ENCODE measurements at places on chromosomes 16 and 17. TPM values are rescaled to one million over a fixed set of nuclear protein-coding genes. Genes with fewer than 3 reads are reported as not detected.
A peak's percentile ranks its signal among the peaks of the same experiment; 100 is the strongest.

GRCh38 chr16:83717814-83718213 lies 90.0 kb upstream of the HSBP1 start:
- H3K4me3 ChIP-seq: no peak overlapping the region
- H3K36me3 ChIP-seq: no peaks in the 10 kb centered on the region
- H3K27me3 ChIP-seq: no peaks in the 10 kb centered on the region
- DNase-seq: peak; percentile 70

Gene PPM1E
- 1.1 TPM for total RNA-seq

Gene CACNG1
- total RNA-seq: 112 TPM

GRCh38 chr16:68756239-68756915 lies 19.3 kb downstream of the CDH1 start:
- no peaks in the 10 kb centered on the region for H3K36me3 ChIP-seq
- H3K27ac ChIP-seq: no peak overlapping the region
- peaks cover 2% of the 10 kb centered on the region for H3K27me3 ChIP-seq
- no peak for DNase-seq
- no peak overlapping the region for H3K4me3 ChIP-seq

GRCh38 chr17:7111784-7112509 lies 2.7 kb downstream of the ASGR2 start:
- no peaks in the 10 kb centered on the region for H3K36me3 ChIP-seq
- no peaks in the 10 kb centered on the region for H3K27me3 ChIP-seq
- no peak overlapping the region for H3K27ac ChIP-seq
- peaks cover 2% of the 10 kb centered on the region for H3K4me1 ChIP-seq
- H3K4me3 ChIP-seq: no peak overlapping the region

- H3K27ac ChIP-seq: peak overlapping the region; percentile 96
- H3K4me1 ChIP-seq: peaks cover 75% of the 10 kb centered on the region
- peak; percentile 76 for DNase-seq
Measured at GRCh38 chr17:39196808-39197291, 619 bp downstream of the CACNB1 start.

- H3K36me3 ChIP-seq: no peaks in the 10 kb centered on the region
- no peak overlapping the region for H3K27ac ChIP-seq
- DNase-seq: peak; percentile 83
- H3K4me1 ChIP-seq: no peaks in the 10 kb centered on the region
Measured at GRCh38 chr16:82456683-82457082, 170.1 kb upstream of the CDH13 start.

Gene HOXB1
- total RNA-seq: not detected

DNA sequence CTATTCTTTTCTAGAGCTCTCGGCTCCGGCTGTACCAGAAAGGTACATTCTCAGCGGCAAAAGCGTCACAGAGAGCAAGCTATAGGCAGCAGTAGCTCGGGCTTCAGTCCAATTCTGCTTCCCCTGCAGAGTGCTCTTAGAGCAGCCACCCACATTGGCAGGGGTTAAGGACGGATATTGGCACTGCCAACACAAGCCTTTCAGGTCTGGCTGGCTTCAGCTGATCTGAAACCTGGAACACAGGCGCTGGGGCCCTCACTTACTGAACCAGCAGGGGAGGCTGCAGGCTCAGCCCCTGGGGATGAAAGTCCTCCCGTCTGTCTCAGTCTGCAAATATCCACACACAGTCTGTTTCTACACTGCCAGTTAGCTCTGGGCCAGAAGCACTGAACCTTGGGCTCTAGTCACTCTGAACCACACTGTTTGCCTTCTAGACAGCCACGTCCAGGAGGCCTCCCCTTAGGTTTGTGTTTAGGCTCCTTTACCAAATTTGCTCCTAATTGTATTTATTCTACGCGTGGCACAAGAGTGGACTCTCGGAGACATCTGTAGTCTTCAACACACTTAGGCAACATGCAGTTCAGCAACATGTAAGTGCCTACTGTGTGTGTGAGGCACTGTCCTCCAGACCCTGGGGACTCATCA lies 40.1 kb downstream of the HIC1 start:
- peak; percentile 74 for DNase-seq
- no peak overlapping the region for H3K4me3 ChIP-seq
- no peaks in the 10 kb centered on the region for H3K27me3 ChIP-seq
- H3K4me1 ChIP-seq: peaks cover 29% of the 10 kb centered on the region
- H3K36me3 ChIP-seq: peaks cover 3% of the 10 kb centered on the region
- peak overlapping the region; percentile 3 for H3K27ac ChIP-seq

- peaks cover 17% of the 10 kb centered on the region for H3K4me1 ChIP-seq
- peaks cover 8% of the 10 kb centered on the region for H3K27me3 ChIP-seq
- no peak for DNase-seq
- no peak overlapping the region for H3K4me3 ChIP-seq
Measured at GRCh38 chr16:73485880-73486279, 438.0 kb upstream of the ZFHX3 start.

Gene ACAP1
- total RNA-seq: 12.1 TPM

GRCh38 chr17:63222655-63223054 lies 223.5 kb downstream of the CYB561 start:
- H3K27ac ChIP-seq: no peak overlapping the region
- peak; percentile 7 for DNase-seq
- peaks cover 6% of the 10 kb centered on the region for H3K36me3 ChIP-seq
- H3K27me3 ChIP-seq: no peaks in the 10 kb centered on the region

DNA sequence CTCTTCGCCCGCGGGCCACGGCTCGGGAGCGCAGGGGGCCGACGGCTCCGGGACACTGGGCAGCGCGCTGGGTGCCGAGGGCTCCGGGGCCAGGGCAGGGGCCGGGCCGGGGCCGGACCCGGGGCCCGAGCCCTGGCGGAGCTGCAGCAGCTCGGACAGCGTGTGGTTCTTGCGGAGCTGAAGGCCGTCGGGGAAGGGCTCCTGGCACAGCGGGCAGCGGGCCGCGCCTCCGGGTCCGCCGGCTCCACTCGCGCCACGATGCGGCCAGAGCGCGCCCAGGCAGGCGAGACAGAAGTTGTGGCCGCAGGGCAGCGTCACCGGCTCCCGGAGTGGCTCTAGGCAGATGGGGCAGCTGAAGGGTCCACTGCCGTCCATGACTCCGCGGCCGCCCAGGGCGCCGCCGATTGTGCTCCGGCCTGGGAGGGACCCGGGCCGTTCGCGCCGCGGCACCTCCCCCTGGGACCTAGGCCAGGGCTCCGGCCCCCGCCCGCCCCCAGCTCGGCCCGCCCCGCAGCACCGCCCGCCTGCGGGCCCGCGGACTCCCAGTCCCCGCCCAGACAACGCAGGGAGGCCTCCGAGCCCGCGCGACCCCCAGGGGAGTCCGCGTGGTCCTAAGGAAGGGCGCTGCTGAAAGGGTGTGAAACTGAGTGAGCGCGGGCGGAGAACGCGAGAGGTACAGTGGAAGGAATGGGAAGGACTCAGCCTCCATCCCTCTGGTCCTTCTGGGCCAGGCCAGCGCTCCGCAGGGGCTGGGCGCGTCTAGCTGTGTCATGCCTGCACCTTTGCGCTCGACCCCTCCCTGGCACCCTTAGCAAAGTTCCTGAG lies at the start of gene TRIM47:
Gene TRIM47 (minus strand): TSS at position 408 of the 825 bp plus-strand sequence. CDS start 33 bp downstream, at position 375.
- no peaks in the 10 kb centered on the region for H3K27me3 ChIP-seq
- H3K36me3 ChIP-seq: peaks cover 35% of the 10 kb centered on the region
- peaks cover 51% of the 10 kb centered on the region for H3K4me1 ChIP-seq
- H3K4me3 ChIP-seq: peak within 1 kb of the TSS; percentile 79
- H3K27ac ChIP-seq: peak within 1 kb of the TSS; percentile 99

DNA sequence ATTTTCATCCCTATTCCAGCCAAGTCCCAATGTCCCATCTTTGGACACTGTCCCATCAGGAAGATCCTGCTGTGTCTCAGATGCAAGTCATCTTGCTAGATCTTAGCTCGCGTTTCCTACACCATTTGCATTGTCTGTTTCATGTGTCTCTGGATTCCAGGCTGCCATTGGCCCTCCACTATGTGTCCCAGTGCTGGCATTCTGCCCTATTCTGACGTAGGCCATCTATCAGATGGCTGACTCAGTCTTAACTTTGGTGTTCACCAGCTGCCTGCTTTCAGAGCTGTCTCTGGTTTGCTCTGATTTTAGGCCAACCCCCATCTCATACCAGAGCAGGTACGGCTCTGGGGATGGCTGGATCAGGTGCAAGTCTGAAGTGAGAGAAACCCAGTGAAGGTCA lies 300.9 kb upstream of the ASIC2 start:
- no peak overlapping the region for H3K4me3 ChIP-seq
- no peaks in the 10 kb centered on the region for H3K36me3 ChIP-seq
- peaks cover 32% of the 10 kb centered on the region for H3K4me1 ChIP-seq
- H3K27me3 ChIP-seq: peaks cover 12% of the 10 kb centered on the region
- H3K27ac ChIP-seq: no peak overlapping the region
- DNase-seq: peak; percentile 20

Gene SULT1A2
- 0.58 TPM for total RNA-seq

GRCh38 chr16:78759596-78759995 lies 660.1 kb downstream of the WWOX start:
- H3K27ac ChIP-seq: no peak overlapping the region
- H3K36me3 ChIP-seq: no peaks in the 10 kb centered on the region
- DNase-seq: no peak
- H3K4me1 ChIP-seq: peaks cover 11% of the 10 kb centered on the region
- H3K27me3 ChIP-seq: no peaks in the 10 kb centered on the region
